NCI-H1436 treated with DMSO at 0.1 percent for 48 hours (cell line): ENCODE measurements at places on chromosomes 1 and 21.

DNA sequence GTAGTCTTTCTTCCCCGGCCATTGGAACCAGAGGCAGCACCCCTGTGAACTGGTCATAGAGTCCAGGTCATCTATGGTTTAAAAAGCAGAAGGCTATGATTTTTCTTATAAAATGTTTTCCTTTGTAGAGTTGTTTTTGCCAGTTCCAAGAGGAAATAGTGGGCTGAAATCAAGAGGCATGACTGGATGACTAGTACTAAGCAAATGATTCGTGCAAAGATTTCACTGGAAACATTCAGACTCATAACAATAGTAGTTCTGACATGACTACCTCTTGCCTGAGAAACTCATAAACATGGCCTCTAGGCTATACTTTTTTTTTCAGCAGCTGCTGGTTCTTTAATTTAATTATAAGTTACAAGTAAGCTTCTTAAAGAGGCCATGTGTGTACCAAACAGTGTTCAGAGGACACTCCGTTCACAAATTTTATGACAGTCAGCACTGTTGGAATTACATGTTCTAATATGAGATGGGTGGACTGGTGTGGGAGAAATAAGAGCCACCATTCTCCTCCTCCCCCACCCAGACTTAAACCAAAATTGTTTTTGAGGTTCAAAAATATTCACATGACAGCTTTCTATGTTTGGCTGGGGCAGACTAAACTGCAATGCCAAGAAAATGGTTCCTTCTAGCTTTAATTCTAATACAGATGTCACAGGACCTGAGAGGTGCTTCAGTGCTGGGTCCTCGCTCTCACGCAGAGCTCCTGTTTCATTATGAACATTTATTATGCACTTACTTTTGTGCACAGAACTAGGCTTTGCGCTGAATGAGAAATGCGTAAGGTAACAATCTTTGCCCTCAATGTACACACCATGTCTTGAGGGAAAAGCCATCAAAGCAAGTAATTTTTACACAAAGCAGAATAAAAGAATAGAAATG is 147.5 kb downstream of the ZC3H11B start:
- no peak for DNase-seq

DNA sequence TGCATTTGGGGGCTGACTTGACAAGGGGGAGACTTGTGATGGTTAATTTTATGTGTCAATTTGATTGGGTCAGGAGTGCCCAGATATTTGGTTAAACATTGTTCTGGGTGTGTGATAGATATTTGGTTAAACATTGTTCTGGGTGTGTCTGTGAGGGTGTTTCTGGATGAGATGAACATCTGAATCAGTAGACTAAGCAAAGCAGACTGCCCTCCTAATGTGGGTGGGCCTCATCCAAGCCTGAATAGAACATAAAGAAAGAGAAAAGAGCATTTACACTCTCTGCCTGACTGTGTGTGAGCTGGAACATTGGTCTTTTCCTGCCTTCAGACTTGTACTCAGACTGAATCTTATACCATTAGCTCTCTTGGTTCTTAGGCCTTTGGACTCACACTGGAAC is 113.5 kb downstream of the ODF2L start:
- DNase-seq: no peak

GRCh38 chr1:94593611-94594010 is 52.1 kb upstream of the F3 start:
- DNase-seq: no peak

GRCh38 chr1:6580119-6580592 is 362 bp downstream of the ZBTB48 start:
- no peak for DNase-seq

GRCh38 chr1:164498792-164499191 is 60.2 kb upstream of the PBX1 start:
- no peak for DNase-seq

DNA sequence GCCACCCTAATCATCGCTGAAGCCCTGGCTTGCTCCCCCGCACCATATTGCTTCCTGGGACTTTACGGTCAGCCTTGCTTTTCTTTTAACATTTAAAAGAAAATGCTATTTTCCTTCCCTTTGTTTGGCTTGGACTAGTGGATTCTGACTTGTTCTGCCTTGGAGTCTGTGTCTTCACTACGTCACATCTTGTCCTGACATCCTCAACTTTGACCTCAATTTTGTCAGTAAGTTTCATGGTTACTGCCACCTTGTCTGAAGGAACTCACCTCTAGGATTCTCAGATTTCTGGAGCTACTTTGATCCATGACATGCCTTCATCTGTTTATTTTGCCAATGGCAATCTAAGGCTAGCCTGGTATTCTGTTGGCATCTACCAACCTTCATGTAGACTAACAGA is 4.3 kb downstream of the RNASEL start:
- DNase-seq: no peak

- DNase-seq: no peak
These were observed 11.0 kb upstream of the WNT4 start for GRCh38 chr1:22153660-22154437.

DNA sequence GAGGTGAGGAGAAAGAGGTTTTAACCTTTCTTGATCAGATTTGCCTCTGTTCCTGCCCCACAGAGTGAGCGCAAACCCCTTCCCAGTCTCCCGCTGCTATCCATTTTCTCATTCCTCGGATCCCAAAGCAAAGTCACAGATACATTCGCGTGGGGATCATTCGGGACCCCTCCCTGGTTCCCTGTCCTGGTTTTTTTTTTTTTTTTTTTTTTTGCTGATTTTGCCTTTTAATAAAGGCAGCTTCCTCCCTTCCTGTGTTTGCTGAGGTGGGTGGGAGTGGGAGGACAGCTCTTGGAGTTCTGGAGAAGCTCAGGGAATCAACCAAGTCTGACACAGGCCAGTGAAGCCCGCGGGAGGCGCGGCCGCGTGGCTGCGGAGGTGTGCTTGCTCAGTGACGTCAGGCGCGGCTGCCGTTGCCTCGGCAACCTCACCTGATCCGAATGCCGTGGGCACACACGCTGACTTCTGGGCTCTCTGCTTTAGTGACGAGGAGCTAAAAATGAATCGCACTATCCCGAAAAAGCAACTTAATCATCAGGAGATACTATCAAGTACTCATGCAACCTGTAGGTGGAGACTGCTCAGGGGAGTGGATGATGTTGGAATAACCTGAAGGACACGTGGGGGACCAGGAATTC is 106.4 kb downstream of the TBX19 start:
- no peak for DNase-seq

DNA sequence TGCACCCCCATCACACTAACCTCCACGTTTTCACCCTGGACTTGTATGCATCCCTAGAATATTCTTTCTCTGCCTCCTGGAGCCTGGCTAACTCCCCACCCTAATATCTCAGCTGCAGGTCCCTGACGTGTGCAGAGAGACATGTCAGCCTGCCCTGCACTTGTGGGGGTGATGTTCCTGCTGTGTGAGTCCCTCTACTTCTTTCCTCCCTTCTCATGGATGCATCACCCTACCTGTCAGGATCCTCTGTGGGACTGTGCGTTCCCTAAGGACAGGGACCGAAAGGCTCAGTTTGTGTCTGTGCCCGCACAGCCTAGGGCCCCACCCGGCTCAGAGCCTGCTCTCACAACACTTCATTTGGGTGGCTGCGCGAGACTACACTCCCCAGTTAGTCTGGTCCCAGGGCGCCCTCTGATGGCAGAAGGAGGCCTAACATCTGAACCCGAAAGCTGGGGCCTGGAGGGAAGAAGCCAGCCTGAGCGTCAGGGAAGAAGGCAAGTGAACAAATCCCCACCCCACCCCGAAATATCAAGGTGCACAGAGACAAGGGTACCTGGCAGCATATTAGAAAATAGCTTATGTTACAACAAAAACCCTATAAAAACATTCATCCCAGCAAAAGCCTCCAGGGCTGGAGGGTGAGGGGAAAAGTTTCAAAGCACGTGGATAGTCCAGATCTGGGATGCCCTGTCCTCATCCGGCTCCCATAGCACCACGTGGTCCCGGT is 3.7 kb downstream of the CD52 start:
- no peak for DNase-seq

- DNase-seq: no peak
These were observed 179.3 kb downstream of the ZNF326 start for GRCh38 chr1:90174246-90174645.
